ENCODE measurements at places on chromosomes 3 and 15.

- DNase-seq, result no peak
Measured at GRCh38 chr3:105518203-105518602, 151.5 kb downstream of the ALCAM start.

- DNase-seq, result no peak
Measured at GRCh38 chr3:4814305-4814903, 164.8 kb upstream of the BHLHE40 start.

DNA sequence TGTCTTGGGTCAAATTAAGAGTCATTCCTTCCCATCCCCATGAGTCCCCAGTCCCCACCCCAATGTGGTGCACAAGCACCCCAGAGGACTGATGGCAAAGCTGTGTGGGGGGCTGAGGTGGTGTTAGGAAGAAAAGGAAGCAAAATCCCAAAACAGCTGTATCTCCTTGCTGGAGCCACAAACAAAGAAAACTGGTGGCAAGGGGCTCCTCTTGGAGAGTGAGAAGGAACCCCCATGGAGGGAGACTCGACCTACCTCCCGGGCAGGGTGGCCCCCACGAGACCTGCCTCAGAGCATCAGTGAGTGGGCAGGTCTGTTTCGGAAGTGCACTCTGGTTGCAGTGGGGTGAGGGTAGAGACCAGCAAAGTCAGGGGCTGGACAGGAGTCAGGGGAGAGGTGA, 29.2 kb downstream of the PRR23E start:
- DNase-seq, result no peak

GRCh38 chr3:102576651-102577050, 141.8 kb downstream of the ZPLD1 start:
- DNase-seq, result no peak

GRCh38 chr3:46663591-46664135, 29.8 kb downstream of the ALS2CL start:
- DNase-seq, result no peak

- DNase-seq, result no peak
Measured at GRCh38 chr3:42605546-42606173, 5.2 kb downstream of the NKTR start.

- DNase-seq, result no peak
Measured at GRCh38 chr3:185760550-185760949, 64.3 kb downstream of the IGF2BP2 start.

- peak; percentile 12 for DNase-seq
Measured at GRCh38 chr3:98259707-98260106, 4.3 kb upstream of the OR5H6 start.

DNA sequence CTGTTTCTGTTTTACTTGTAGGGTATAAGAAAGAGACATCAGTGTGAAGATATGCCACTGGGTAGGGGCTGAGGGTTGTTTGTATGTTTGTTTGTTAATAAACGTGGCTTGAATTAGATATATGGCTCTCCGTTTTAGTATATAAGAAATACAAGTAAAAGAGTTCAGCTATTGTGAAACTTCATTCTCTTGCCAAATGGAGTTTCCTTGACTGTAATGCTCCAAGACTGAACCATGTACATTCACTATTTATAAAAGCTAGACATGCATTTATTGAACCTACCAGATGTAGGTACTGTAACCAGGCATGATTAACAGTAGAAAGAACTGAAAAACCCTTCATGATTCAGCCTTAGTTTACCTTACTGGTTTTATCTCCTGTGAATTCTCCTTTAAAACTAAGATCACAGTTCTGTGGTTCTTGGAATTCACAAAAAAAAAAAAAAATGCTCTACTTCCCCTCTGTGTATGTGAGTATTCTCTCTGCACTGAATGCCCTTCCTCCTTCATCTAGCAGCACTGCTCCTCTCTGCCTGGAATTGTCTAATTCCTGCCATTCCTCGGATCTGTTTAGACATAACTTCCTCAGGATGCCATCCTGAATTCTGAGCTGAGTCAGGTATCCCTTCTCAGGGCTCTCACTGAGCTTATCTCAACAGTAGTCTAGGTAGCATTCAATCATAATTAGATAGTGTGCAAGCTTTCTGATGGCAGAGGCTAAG, 504.4 kb downstream of the FHIT start:
- DNase-seq, result no peak

GRCh38 chr3:160577556-160578195, 12.3 kb upstream of the KPNA4 start:
- no peak for DNase-seq

GRCh38 chr3:196889844-196890708, 22.4 kb downstream of the SENP5 start:
- no peak for DNase-seq

DNA sequence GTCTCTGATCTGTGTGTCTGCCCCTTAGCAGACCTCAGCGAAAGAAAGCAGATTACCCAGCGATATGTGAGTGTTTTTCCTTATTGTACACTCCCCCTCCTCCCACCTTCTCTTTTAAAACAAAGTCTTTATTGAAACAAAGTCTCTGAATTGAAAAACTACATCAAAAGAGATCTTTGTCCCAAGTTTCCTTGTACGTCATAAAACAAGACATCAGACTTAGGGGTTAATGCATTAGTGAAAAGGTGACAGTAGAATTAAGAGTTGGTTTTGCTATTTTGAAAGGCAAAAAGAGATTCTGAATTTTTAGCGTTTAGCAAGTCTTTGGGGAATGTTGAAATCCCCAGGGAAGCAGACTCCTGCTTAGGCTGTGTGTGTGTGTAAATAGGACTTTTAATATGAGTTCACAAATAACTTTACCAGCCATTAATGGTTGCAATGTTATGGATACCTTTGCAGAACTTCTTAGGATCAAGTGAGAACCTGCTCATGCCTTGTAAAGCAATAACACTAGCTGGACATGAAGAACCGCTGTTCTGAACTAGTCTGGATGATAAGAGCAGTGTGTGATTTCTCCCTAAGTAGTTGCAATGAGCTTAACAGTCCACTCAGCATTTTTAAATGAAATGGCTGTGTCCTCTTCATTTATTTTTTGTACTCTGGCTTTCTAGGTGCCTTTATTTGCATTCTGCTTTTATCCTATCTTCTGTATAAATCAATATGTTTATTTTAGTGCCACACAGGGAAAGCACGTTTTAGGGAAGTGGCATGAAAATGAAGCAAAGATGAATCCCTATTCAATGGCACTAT, 136.6 kb downstream of the MCTP2 start:
- DNase-seq, result no peak

- DNase-seq, result no peak
Measured at GRCh38 chr3:66722675-66723074, 221.9 kb upstream of the LRIG1 start.

- DNase-seq, result no peak
Measured at GRCh38 chr3:138349926-138350665, 1.7 kb downstream of the MRAS start.

DNA sequence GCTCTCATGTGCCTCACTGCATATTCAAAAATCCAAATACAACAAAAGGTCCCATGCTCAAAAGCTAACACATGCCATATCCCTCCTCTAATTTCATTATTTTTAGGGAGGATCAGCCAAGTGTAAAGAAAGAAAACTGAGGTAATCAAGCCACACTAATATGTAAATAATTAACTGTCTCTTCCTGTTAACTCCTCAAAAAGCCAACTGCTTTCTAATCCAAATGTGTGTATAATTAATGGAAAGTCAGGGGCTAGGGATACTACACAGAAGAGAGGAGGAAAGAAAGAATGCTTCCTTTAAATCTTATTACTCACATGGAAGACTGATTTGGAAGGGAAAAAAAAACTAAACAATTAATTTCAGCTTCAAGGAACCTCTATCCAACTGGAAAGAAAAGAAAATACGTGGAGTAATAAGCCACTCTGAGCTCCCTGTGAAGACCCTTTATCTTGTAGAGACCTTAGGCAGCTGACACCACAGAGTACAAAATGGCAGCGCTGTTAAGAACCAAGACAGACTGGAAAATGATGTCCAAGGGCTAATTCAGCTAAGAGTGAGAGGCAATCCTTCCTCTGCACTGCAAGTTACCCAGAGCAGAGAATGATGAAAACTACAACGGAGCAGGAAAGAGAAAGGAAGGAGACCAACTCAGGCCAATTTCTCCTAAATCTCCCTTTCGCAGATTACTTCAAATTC, 56.8 kb downstream of the ZNF148 start:
- DNase-seq, result no peak

- no peak for DNase-seq
Measured at GRCh38 chr15:57144448-57144847, 226.0 kb downstream of the TCF12 start.

GRCh38 chr15:43871835-43872234, 45.0 kb downstream of the WDR76 start:
- DNase-seq, result no peak

DNA sequence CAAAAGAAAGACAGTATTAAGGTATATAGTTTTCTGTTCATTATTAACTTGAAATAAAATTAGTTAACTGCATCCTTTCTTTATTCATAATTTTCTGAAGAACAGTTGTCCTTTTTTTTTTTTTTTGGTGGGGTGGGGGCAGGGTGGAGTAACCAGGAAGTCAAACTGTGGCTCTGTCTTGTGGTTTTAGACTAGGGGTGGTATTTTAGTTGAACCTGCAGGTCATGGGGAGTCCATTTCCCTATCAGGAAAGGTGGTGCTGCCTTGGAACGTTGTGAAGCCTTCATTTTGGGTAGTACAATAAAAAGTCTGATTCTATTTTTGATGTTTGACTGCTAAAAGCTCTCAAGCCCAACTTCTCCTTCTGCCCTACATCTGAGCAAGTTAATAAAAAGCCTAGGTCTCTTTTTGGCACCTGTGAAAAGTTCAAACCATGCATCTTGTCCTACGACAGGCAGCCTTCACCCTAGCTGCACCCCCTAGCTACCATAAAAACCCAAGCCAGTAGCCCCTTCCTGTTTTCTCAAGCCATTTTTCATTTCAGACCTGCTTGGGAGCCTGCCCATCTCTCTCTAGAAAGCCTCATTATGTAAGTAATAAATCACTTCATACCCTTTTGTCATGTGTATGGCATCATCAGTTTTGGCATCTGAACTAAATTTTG, 31.2 kb upstream of the RIOX2 start:
- DNase-seq, result no peak

GRCh38 chr3:112124907-112125607, 8.0 kb downstream of the GCSAM start:
- no peak for DNase-seq

DNA sequence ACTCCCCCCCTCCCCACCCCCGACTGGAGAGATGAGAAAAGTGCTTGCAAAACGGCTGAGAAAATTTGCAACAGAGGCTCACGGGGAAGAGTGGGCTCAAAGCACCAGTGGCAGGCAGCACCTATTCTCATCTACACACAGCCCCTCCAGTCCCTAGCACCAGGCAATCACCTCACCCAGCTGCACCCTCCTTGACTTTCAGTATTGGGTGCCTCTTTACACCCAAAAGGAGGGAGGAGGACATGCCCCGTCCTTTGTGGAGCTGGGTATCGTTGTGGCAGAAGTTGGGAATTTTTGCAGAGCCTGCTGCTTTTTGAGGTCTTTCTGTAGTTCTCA, 182.8 kb upstream of the TOPAZ1 start:
- no peak for DNase-seq

- DNase-seq, result no peak
Measured at GRCh38 chr15:38093931-38094330, 158.7 kb upstream of the SPRED1 start.

GRCh38 chr3:134615743-134616142, 35.1 kb downstream of the KY start:
- no peak for DNase-seq

GRCh38 chr3:116966649-116967048, 257.1 kb downstream of the TUSC7 start:
- no peak for DNase-seq
